Activated CD4-positive, CD25-positive, alpha-beta regulatory T cell (primary cell): ENCODE measurements at places on chromosomes 6 and 20.

- DNase-seq: no peak
These were observed 175.9 kb upstream of the CST7 start for GRCh38 chr20:24773168-24773567.

- DNase-seq: no peak
These were observed 87.7 kb downstream of the RREB1 start for GRCh38 chr6:7195339-7196018.

GRCh38 chr6:124882579-124883393 is 79.5 kb upstream of the RNF217 start:
- DNase-seq: no peak

GRCh38 chr6:149209871-149210775 is 107.4 kb upstream of the TAB2 start:
- no peak for DNase-seq

DNA sequence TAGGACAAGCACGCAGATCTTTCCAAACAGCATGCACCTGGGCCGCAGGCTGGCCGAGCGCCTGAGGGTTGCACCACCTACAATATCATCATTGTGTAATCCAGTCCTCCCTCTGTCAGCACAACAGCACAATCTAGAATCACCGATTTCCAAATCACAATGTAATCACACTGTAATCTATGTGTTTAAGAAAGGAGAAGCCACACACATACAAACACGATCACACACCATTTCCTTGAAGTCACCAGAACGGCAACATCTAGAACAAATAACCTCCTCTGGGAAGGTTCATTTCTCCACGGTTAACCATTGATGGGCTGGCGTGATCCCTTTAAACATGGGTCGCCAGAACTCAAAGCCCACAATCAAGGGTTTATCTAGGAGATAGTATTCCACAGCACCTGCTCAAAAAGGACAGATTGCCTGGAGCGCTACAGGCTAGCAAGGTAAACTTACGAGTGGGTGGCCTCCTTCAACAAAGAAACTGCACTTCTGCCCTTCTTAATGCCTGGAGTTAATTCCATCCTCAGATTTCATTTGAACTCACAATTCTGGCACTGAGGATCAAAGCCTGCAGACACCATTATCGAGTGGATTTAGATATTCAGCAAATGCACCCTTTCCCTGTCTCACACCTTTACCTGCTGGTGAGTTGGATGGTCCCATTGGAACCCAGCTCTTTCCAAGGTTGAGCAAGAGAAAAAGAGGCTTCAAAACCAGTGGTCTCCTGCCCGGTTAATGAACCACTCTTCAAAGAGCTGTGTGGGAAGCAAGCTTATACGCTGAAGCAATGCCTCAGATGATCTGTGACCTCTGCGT is 83.8 kb upstream of the FOXQ1 start:
- no peak for DNase-seq

DNA sequence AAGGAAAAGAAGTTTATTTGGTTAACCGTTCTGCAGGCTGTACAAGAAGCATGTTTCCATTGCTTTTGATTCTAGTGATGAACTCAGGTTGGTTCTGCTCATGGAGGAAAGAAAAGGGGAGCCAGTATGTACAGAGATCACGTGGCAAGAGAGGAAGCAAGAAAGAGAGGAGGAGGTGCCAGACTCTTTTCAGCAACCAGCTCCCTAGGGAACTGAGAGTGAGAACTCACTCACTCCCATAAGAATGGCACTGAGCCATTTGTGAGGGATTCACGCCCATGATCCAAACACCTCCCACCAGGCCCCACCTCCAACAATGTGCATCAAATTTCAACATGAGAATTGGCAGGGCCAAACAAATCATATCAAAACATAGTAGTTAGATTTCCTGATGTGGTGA is 649.1 kb downstream of the EPM2A start:
- DNase-seq: no peak

GRCh38 chr6:140844167-140844566 is 1288.6 kb upstream of the GJE1 start:
- no peak for DNase-seq

GRCh38 chr6:137868721-137869548 is 1.9 kb downstream of the TNFAIP3 start:
- no peak for DNase-seq

- no peak for DNase-seq
These were observed 8.8 kb downstream of the DDRGK1 start for GRCh38 chr20:3195590-3196237.

DNA sequence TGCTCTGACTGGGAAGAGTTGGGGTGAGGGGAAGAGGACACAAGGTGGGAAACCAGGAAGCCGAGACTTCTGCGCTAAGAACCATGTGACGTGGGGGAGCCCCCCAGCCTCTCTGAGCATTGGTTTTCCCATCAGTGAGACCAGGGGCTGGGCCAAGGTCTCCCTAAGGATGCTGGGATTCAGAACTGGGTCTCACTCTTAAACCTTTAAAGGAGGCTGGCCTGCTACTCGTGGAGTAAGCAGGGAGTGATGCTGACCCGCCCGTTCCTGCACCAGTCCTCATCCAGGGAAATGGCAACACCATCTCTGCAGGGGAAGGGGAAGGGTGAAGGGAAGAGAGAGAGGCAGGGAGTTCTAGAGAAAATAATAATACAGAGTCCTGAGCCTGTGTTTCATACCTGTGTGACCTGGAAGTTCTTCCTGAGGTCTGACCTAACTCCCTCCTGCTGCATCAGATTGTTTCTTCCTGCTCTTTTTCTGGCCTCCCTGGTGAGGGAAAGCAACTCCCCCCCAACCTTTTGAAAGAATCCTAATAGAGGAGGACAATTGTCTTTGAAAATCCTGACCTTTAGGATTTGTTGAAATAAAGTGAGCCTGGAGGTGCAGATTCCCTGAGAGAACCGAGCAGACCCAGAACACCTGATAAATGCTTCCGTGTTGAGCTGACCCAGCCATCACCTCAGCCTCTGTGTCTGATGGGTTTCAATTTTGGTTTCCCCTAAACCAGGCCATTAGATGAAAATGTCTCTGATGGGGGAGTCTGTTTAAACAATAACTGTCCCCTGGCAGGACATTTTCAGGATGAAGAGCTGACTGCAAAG is 3.0 kb upstream of the GRM4 start:
- no peak for DNase-seq

DNA sequence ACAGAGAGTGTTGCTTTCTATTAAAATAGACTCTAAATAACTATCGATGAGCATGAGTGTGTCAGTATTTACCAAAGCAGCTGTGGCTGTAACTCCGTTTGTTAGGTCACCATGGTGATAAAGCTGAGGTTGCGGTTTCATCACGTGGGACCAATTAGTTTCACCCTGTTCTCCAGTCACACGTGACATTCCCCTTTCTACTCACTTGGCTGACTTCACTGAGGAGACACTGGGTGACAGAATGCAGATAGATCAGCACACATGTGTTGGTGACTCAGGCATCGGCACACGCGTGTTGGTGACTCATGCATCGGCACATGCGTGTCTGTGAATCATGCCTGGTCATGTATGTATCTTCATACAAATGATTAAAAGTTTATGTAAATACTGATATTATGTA is 285.4 kb downstream of the THBS2 start:
- no peak for DNase-seq

GRCh38 chr6:41651246-41651961 is 13.1 kb downstream of the MDFI start:
- no peak for DNase-seq

DNA sequence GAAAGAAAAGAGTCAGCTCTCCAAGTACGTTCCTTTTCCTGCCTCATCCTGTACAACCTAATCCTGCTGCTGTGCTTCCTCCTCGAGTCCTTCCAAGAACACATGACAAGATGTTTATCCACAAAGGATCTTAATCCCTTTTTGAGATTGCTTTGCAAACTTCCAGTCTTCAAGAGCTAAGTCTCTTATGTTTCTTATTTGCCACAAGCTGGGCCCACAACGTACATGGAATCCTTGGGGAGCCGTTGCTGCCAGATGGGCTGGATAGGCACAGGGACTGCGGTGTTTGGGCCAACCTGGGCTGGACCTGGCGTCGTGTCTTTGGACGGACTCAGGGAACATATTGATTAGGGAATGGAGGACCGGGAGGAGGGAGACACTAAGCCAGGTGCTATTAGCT is 79.7 kb upstream of the AFDN start:
- DNase-seq: no peak

GRCh38 chr20:46034039-46034438 is 5.0 kb downstream of the SLC12A5 start:
- DNase-seq: no peak

GRCh38 chr6:107405002-107405401 is 54.4 kb downstream of the PDSS2 start:
- no peak for DNase-seq

DNA sequence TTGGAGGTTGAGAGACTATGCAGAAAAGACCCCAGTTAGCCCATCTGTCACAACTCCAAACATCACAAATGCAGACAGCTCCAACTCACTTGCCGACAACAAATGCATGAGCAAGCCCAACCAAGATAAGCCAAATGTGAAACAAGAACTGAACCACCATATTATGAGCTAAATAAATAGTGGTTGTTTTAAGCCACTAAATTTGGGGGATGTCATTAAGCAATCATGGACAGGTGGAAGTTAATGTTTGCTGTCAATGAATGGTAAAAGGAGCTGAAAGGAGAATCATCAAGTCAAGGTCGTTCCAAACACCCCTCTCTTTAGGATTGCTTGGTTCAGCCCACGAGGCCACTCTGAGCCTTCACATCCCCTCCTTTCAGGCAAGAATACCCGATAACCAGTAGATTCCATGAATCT is 71.2 kb upstream of the PLCB4 start:
- DNase-seq: no peak

GRCh38 chr20:61629602-61630390 is 377.7 kb downstream of the CDH4 start:
- DNase-seq: no peak

GRCh38 chr20:38890497-38890818 is 35.8 kb upstream of the FAM83D start:
- DNase-seq: no peak
